NCI-H1048 (cell line): ENCODE measurements at places on chromosomes 4 and X.

- DNase-seq = no peak
Measured at GRCh38 chr4:30753316-30753715, 33.1 kb downstream of the PCDH7 start.

DNA sequence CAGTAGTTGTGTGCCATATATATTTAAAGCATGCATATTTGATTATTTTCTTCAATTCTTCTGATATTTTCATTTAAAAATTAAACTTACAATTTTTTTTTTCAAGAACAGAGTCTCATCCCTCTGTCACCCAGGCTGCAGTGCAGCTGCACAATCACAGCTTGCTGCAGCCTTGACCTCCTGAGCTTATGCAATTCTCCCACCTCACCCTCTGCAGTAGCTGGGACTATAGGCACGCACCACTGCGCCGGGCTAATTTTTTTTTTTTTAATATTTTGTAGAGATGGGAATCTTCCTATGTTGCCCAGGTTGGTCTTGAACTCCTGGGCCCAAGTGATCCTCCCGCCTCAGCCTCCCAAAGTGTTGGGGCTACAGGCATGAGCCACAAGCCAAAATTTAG, 5.8 kb upstream of the DCLK2 start:
- no peak for DNase-seq

DNA sequence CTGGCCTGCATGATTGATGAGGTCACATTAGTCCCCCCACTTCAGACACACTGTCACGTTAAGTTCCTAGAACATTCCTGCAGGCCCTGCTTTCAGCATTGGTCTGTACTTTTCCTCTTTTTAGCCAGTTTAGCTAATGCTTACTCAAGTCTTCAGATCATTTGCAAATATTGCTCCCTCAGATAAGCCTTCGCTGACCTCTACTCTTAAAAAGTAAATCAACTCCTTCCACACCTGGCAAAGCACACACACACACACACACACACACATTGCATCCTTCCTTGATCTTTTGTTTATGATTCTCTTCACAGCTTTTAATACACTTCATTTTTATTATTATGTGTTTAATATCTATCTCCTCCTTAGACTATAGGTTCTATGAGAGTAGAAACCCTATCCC, 31.4 kb downstream of the PARM1 start:
- no peak for DNase-seq

GRCh38 chr4:89162496-89162895, 51.2 kb downstream of the TIGD2 start:
- no peak for DNase-seq

DNA sequence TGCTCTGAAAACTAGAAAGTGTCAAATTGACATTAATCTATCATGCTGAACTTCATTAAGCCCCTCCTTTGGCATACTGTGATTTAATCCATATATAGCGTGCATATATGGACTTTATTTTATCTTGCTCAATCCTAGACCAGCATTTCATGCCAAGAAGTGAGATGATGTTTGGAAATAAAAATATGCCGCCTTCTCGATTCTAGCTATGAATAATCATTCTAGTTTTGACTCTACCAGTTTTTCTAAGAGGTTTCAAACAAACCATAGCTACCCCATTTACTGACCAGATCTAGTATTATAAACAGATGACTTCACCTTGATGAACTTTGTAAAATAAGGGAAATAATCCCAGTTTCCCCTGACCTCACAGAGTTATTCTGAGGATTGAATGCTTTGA, 95.0 kb downstream of the ARX start:
- DNase-seq = no peak

DNA sequence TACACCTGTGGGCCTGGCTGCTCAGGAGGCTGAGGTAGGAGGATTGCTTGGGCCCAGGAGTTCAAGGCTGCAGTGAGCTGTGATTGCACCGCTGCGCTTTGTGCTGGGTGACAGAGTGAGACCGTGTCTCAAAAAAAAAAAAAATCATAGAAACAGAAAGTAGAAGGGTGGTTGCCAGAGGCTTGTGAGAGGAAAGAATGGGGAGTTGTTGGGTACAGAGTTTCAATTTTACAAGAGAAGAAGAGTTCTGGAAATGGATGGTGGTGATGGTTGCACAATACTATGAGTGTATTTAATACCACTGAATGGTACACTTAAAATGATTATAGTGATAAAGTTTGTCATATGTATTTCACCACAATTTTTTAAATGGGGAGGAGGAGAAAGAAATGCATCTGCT, 10.2 kb upstream of the GLOD5 start:
- DNase-seq = no peak
